ENCODE measurements at places on chromosomes 5 and 9. TPM values are rescaled to one million over a fixed set of nuclear protein-coding genes. Genes with fewer than 3 reads are reported as not detected.

Gene KLF4
- total RNA-seq: 5.2 TPM

- DNase-seq: no peak
- no peak overlapping the region for H3K4me3 ChIP-seq
Observed at GRCh38 chr5:162786234-162786633, 651.2 kb upstream of the CCNG1 start.

- peak overlapping the region; percentile 39 for H3K4me3 ChIP-seq
- DNase-seq: no peak
- no peak overlapping the region for H3K27ac ChIP-seq
- H3K27me3 ChIP-seq: peaks cover 3% of the 10 kb centered on the region
- H3K4me1 ChIP-seq: no peaks in the 10 kb centered on the region
Observed at GRCh38 chr5:59810041-59810440, 83.5 kb downstream of the PDE4D start.

DNA sequence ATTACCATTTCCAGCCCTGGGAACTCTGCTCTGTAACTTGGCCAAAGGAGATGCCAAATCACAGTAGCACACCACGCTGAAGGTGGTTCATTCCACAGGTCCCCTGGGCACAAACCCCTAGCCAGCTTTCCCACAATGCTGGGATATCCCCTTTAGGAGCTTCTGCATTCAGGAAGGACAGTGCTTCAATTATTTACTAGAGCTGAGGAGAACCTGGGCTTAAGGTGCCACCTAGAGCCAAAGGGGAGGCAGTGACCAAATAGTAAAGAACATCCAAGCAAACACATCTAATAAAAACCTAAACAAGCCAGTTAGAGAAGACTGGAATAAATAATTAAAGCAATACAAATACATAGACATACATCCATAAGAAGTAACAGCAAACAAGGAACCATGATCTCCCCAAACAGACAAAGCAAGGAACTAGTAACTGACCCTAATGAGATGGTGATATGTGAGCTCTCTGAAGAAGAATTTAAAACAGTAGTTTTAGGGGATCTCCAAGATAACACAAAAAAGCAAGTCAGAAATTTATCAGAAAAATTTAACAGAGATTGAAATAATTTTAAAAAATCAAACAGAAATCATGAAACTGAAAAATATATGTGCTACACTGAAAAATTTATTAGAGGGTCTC lies 14.6 kb downstream of the KIF4B start:
- H3K4me3 ChIP-seq: no peak overlapping the region
- H3K36me3 ChIP-seq: no peaks in the 10 kb centered on the region
- DNase-seq: no peak
